ENCODE measurements at places on chromosomes 4 and X.

DNA sequence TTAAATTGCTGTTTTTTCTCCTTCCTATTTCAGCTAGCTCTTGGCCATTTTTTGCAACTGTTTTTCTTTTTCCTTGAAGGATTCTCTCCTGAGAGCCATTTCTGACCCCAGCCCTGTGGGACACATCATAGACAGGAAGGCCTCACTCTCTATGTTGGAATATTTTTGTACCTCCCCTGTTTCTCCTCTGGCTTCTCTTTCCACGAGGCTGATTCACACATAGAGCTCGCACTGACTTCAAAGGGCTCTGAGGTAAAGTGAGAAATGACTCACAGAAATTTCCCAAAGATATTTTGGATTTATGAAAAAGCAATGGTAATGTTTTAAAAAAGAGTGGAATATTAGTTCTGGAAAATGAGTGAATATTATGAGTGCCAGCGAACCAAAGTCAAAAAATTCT is 181.7 kb upstream of the IGFBP7 start:
- DNase-seq, result no peak

DNA sequence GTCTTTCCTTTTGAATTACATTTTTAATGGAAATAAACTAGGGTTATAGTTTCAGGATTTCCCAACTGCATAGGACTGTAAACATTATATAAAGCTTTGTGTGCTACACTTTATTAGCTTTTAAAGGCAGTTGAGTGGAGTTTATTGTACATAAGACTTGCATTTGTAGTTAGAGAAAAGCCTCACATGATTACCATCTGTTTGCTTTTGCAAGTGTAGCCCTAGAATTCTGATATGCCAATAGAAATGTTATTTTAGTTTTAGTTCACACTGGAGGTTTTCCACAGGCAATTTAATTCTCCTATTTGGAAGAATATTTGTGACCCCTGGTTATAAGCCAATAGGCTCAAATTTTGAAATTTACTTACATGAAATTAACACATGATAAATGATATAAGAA is 41.3 kb upstream of the ANK2 start:
- no peak for DNase-seq

GRCh38 chrX:148562846-148563245 is 62.4 kb downstream of the AFF2 start:
- no peak for DNase-seq

- DNase-seq, result no peak
These were observed 57.7 kb downstream of the PRPS1 start for GRCh38 chrX:107686026-107686425.

GRCh38 chrX:32421266-32421665 is 790.1 kb downstream of the DMD start:
- DNase-seq, result no peak

GRCh38 chr4:82984459-82984858 is 26.2 kb downstream of the LIN54 start:
- DNase-seq, result no peak

DNA sequence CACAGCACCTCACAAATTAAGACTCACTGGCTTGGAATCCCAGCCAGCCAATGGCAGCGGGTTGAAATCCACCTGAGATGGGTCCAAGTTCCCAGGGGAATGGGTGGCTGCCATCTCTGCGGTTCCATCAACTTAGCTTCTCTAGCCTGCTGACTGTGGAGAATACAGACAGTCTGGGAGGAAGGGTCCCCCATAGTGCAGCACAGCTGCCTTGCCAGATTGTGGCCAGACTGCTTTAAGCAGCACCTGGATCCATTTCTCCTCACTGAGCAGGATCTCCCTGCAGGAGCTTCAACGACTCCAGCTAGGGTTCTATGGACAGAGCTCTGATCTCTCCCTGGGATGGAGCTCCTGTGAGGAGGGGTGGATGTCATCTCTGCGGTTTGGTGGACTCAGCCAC is 51.8 kb downstream of the DCK start:
- no peak for DNase-seq

- DNase-seq, result no peak
These were observed 594.6 kb downstream of the IL15 start for GRCh38 chr4:142230991-142231390.

GRCh38 chr4:97507587-97508245 is 635.6 kb downstream of the STPG2 start:
- no peak for DNase-seq

GRCh38 chrX:9033179-9033578 is 748 bp downstream of the FAM9B start:
- DNase-seq, result no peak
